Forelimb muscle (tissue), 1 donor: ENCODE measurements at places on chromosomes 4 and X. TPM values are rescaled to one million over a fixed set of nuclear protein-coding genes. Genes with fewer than 3 reads are reported as not detected.

DNA sequence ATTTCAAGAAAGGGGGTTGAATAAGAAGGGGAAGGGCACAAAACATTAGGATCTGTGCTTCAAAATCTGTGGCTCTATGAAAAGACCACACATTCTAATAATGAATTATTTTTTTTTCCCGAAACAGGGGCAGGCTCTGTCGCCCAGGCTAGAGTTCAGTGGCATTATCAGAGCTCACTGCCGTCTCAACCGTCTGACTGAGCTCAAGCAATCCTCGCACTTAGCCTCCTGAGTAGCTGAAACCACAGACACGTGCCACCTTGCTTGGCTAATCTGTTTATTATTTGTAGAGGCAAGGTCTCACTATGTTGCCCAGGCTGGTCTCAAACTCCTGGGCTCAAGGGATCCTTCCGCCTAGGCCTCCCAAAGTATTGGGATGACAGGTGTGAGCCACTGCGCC, 33.4 kb downstream of the ACSL1 start:
- no peak for DNase-seq

The TAF7L gene
- 0.25 TPM for polyA plus RNA-seq

GRCh38 chr4:122010610-122011009, 58.8 kb upstream of the TRPC3 start:
- DNase-seq, result no peak

The PITX2 gene
- 43.4 TPM for polyA plus RNA-seq
